ENCODE measurements at places on chromosomes 1 and 21.

DNA sequence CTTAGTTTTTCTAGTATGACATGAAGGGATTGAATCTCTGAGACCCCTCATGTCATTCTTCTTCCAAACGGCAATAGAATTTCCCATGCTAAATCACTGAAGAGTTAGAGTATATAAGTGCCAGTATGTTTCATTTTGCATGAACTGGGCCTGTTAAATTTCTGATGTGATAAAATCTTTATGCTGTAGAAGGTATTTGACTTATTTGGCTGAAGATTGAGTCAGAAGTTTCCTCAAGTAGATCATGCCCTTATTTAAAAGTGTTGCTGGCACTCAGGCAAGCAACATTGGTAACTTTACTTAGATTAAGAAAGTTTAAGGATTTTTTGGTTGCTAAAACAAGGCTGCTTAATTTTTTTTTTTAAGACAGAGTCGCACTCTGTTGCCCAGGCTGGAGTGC lies 13.3 kb downstream of the ATF6 start:
- no peak for DNase-seq

DNA sequence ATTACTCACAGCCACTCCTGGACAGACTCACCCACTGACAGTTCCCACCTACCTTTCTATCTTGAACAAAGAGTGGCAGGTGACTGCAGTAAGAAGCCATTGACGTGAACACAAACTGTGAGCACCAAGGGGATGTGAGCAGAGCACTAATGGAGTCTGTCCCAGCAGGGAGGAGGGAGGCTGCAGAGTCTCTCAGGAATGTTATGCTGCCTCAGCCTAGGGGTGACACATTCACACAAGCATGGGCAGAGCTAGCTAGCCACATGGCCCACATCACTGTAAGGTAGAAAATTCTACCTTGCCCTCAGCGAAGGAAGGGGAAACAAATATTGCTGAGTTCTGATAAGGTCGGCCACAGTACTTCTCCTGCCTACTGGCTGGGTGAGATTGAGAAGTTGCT lies 56.8 kb upstream of the PTGFRN start:
- DNase-seq: no peak

- no peak for DNase-seq
Measured at GRCh38 chr1:99965646-99966375, 4.0 kb upstream of the SLC35A3 start.

DNA sequence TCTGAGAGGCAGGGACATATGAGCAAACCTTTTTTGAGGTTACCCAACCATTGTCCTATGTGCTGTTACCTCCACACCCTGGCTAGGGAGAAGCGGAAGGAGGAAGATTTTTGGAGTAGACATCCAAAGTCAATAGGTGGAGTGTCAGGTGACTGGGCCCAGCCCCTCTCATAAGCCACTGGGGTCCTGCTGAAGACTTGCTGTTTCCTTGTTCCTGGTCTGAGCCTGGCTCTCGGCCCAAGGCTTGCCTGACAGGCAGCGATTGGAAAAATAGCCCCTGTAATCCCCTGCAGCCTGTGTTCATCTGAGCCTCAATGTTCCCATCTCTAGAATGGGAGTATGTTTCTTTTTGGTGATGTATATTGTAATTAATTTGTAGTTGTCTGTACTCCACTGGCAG lies 6.9 kb upstream of the PIGR start:
- DNase-seq: no peak

DNA sequence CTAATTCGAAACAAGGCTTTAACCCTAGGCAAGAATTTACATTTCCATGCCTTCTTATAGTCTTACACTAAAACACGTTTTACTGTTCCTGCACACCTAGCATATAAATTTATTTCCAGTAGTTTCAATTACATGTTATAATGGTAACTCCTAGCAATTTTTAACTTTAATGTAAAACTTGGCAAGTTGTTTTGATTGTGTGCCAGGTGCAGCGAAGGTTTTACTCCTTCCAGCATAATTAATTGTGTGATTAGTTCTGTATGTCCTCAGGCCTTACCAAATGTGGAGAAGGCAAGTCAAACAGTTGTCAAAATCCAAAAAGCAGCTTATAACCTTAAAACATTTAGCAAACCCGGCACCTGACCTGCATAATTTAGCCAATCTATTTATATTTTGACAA lies 114.8 kb downstream of the KCNK1 start:
- DNase-seq: no peak

DNA sequence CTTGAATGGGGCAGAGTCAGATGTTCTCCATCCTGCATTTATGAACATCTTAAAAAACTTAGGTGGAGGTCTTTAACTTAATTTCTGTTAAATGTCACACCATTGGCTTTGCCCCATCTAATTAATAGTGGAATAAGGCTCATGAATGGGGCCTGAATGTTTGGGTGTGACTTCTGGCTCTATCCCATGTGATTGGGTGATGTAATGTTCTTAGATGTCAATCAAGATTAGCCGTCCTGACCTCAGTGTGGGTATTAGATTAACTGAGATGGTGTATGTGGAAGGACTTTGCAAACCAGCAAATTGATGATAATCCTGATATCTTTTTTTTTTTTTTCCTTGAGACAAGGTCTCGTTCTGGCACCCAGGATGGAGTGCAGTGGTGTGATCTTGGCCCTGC lies 38.1 kb downstream of the C1orf21 start:
- DNase-seq: no peak

DNA sequence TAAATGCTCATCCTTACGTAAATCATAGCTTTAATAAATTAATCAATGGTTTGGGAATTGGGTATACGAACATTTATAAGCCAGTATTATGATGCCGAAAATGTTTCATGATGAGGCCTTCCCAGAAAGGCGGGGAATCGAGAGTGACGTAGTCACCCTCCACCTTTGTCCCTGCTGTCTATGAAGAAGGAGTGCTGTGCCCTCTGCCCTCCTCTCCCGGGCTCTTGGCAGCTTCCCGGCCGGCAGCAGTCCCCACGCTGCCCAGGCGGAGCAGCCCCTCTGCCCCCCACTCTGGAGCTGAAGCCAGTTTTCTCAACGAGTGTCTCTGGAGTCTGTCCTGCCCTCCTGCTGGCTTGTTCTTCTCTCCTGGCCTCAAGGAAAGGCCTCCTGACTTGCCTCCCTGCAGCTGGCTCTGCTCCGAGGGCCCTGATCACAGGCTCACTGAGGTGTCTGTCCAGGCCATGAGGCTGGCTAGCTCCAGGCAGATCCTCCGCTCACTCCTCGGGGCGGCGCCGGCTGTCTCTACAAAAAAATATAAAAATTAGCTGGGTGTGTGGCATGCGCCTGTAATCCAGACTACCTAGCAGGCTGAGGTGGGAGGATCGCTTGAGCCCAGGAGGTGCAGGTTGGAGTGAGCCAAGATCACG lies 150.7 kb upstream of the COL6A1 start:
- DNase-seq: no peak

- no peak for DNase-seq
Measured at GRCh38 chr1:228799924-228800323, 64.6 kb downstream of the RHOU start.

DNA sequence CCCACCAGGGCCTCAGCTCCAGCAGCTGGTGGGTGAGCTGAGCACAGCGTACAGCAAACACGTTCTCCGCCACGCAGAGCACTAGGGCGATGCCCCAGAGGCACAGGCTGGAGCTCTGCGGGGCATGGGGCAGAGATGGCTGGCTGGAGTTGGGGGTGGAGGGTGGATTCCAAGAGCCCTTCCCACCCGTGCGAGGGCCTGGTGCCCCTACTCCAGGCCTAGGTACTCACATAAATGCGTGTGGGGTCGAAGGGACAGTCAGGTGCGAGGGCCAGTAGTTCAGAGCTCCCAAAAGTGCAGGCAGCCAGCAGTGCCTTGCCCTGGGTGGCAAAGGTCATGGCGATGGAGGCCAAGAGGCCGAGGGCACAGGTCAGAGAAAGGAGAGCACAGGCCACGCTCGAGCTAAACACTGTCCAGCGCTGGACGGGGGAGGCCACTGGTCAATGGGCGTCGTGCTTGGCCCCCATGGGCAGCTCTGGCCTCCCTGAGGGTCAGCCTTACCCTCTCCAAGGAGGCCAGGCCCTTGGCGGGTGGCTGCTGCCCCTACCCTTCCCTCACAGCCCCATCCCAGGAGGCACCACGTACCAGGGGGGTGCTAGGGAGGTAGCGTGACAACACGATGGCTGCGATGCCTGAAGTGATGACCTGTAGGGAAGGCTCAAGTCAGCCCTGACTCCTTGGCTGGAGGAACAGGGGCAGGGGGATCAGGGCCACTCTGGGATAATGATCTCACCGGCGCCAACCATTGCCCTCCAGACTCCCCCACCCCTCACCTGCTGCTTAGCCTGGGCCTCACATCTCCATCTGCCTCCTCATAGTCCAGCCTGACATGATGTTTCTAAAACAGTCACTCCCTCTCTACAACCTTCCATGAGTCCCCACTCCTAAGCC lies 5.6 kb downstream of the TMEM54 start:
- no peak for DNase-seq
